Fibroblast of the conjunctiva (primary cell): ENCODE measurements at places on chromosomes 16 and 17.

DNA sequence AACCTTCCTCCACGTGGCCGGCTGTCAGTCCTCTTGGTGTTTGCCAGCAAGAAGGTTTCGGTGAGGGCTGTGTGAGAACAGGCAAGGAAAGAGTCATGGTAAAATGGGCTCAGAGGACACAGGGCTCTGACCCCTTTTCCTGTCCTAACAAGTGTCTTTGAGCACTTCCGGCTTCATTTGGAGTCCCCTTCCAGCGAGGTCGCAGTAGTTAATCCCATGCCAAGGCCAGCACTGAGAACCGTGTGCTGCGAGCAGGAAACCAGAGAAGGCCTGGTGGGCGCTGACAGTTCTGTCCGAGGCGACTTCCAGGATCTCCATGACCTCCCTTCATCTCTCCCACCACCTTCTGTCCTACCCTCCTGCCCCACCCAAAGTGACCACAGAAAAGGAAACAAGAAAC lies 168.1 kb downstream of the ZFHX3 start:
- DNase-seq: no peak

DNA sequence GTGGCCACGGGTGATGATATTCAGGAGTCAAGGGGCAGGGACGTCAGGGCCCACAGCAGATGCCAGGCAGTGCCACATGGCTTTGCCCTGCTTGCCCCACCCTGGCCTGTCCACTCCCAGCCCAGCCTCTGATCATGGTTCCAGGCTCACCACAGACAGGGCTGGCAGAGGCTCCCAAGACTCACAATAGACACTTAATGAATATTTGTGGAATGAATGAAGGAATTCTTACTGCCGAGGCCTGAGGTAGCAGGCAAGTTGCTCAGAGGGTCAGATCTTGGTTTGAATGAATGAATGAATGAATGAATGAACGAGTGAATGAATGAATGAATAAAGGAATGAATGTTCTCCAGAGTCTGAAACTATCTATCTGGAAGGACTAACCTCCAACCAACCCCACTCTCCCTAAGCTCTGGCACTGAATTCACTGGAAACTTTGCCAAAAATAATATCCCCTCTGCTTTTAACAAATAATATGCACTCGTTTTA lies 60.9 kb downstream of the RAI1 start:
- peak; percentile 18 for DNase-seq

GRCh38 chr17:74079537-74080300 lies 123.8 kb upstream of the RPL38 start:
- no peak for DNase-seq

GRCh38 chr17:72587156-72587555 lies 466.3 kb downstream of the SOX9 start:
- DNase-seq: no peak

DNA sequence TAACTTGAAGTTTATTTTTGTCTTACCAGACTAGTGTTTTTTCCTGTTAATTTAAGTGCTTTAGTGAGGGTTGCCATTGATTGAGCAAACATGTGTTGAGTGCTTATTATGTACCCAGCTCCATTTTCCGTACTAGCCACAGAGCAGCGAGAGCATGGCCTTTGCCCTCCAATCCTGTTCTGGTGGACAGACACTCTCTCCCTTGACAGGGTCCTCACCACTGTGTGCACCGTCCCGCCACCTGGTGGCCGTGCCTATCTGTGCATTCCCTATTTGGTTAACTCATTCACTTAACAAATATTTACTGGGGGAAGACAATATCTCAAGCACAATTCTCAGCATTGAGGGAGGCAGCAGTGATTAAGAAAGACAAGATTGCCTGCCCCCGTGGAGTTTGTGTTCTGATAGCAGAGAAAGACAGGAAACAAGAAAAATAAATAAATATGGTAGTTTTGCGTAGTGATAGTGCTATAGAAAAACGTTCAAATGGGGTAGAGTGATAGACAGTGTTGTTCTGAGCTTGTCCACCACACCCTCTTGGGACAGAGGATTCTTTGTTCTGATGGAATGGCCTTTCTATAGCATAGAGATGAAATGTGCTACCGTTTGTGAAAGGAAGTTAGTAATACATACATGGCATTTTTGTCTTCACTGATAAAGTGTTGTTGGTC lies 13.0 kb downstream of the CDH13 start:
- DNase-seq: no peak
